Fibroblast of mammary gland (primary cell): ENCODE measurements at places on chromosomes 12 and 14.

DNA sequence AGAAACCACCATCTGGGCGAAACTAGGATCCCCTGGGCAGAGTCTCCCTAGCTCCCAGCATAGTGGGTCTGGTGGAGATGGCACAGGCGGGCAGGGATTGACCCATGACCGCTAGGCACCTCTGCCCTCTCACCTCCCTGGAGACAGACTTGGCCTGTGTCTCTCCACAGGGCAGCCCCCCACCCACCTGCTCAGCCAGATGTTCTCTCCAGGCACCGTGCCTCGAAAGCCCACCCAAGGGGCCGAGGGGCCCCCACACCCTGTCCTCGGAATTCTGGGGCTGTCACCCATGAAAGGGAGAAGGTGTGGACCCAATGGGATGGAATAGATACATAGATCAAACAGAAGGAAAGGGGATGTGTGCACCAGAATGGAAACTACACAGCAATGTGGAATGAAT, 229.1 kb upstream of the RTL1 start:
- no peak for DNase-seq

- no peak for DNase-seq
Observed at GRCh38 chr12:2940564-2940963, 18.6 kb upstream of the TEAD4 start.

DNA sequence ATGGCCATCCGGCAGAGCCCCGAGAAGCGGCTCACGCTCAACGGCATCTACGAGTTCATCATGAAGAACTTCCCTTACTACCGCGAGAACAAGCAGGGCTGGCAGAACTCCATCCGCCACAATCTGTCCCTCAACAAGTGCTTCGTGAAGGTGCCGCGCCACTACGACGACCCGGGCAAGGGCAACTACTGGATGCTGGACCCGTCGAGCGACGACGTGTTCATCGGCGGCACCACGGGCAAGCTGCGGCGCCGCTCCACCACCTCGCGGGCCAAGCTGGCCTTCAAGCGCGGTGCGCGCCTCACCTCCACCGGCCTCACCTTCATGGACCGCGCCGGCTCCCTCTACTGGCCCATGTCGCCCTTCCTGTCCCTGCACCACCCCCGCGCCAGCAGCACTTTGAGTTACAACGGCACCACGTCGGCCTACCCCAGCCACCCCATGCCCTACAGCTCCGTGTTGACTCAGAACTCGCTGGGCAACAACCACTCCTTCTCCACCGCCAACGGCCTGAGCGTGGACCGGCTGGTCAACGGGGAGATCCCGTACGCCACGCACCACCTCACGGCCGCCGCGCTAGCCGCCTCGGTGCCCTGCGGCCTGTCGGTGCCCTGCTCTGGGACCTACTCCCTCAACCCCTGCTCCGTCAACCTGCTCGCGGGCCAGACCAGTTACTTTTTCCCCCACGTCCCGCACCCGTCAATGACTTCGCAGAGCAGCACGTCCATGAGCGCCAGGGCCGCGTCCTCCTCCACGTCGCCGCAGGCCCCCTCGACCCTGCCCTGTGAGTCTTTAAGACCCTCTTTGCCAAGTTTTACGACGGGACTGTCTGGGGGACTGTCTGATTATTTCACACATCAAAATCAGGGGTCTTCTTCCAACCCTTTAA, 1.5 kb downstream of the FOXG1 start:
- DNase-seq, result no peak

DNA sequence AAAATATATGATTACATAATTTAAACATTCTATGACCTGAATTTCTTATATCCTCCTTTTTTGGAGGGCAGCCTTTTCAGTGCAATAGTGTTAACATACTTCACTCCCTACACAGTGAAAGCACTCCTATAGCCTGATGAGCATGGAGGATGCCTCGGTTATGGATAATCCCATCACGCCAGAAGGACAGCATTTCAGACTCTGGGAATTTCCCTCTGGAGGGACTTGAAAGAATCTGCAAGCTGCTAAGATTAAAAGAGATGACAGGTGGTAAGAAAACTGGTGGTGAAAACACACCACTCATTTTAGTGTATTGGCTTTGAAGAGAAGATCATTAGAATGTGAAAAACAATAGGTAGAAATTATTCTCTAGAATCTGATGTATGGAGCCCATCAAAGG, 99.3 kb upstream of the LMNTD1 start:
- DNase-seq, result no peak

GRCh38 chr12:65313719-65314317, 35.3 kb downstream of the MSRB3 start:
- peak; percentile 57 for DNase-seq

DNA sequence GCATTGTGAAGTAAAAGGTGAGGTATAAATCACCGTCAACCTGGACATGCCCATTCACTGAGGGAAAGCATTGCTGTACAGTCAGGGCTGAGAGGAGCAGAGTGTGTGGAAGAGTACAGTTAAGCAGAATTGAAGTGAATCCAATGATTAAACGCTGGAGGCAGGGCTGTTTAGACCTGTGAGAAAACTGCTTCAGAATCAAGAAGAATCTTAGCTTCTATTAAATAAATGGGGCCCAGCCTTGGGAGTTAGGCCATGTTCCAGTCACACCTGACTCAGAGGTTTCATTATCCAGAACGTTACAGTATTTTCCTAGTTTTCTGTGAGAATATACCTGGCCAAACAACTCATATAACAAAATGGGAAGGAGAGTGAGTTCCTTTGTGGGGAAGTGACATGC, 86.9 kb downstream of the ATP23 start:
- DNase-seq, result no peak

DNA sequence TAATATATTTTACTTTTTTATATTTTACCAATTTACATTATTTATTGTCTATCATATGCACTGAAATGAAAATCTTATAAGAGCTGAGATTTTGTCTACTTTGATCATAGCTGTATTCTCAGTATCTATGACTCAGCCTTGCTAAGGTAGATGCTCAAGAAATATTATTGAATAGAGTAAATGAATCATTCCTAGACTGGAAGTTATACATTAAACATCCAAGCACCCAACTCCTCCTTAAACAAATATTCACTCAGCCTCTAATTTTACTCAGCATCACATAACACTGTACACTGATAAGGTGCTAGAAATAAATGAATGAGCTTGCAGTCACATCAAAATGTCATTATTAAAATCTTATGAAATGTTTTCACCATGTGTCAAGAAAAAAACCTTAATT, 1424.9 kb downstream of the LRFN5 start:
- no peak for DNase-seq

DNA sequence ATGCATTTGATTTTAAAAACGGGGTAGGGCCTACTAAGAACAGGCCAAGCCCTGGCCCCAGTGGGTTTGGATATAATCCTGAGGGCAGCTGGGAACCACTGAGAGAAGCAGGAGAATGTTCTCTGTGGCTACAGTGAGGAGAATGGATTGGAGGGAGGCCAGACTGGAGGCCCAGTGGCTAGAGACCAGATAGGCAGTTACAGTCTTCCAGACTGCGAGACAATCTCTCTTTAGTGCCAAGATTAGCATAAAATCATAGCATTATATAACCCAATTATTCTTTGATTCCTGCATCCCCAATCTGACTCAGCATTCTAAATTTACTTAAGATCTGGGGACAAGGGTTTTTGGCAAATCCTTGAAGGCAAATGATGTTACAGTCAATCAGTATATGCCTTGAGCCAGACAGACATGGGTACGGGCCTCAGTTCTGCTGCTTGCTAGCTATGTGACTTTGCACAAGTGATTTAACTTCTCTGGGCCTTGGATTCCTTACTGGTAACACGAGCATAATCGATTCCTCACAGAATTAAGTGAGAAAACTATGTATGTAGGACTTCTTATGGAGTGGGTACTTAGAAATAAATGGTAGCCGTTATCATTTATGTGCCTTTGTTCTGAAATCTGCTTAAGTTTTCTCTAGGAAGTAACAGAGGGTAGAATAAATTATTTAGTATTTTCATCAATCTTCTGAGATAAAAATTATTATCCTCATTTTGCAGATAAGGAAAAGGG, 18.3 kb downstream of the NINJ2 start:
- DNase-seq, result peak; percentile 36

DNA sequence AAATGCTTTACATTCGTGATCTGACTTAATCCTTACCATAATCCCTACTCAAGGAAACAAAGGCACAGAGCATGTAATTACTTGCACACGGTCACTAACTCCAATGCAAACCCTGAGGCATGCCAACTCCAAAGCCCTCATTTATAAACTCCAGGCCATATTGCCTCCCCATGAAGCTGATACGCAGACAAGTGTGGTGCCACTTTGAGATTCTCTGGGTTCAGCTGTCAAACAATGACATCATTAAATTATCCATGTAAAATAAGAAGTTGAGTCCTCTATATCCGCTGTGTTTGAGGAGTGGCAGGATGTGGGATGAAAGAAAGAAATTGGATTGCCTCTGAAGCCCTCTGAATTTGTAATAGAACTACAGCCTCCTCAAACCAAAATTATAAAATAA, 62.8 kb downstream of the ANO4 start:
- no peak for DNase-seq

DNA sequence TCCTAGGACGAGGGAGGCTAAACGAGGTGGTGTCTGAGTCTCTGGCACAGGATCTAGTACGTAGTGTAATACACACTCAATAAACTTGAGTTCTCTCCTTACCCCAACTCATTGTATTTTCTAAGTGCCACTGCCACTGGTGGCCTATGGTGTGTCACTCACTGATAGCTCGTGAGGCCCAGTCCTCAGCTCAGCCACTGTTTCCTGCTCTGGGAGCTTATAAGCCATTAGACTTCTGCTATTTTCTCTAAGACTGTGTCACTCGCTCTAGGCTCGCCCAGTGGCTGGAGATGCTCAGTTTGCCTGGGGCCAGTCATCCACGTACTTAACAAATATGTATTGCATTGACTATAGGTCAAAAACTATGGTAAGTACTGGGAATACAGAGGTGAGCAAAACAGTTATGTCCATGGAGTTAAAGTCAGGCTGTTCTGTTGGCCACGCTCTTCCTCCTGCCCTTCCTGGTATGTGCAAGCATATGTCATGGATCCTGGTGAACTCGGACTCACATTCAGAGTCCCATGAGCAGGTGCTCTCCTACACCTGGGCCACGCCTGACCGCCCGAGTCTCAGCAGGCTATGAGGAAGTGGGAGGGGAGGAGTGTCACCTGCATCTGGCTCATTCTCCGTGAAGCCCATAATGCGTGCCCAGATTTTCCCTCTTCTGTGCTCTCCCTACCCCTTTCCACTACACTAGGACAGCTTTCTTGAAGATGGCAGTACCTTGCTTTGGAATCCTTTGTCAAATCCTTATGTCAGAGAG, 41.6 kb downstream of the DEGS2 start:
- DNase-seq, result no peak

DNA sequence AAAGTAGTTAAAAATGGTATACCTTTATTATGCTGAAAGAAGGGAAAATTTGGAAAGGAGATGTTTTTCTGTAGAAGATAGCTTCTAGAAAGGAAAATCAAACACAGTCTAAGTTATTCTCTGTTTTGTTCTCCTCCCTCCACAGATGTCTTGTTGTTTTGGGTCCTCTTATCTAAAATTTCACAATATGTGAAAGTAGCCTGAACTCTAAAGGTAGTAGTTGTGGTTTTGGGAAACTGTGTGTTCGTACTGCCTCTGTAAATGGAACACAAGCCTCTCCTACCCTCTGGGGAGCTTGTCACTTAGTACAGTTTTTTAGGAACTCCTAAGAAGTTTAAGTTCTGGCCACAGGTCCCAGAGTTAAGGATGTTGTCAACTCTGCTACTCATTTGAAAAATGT, 112.6 kb downstream of the CRADD start:
- DNase-seq, result no peak

DNA sequence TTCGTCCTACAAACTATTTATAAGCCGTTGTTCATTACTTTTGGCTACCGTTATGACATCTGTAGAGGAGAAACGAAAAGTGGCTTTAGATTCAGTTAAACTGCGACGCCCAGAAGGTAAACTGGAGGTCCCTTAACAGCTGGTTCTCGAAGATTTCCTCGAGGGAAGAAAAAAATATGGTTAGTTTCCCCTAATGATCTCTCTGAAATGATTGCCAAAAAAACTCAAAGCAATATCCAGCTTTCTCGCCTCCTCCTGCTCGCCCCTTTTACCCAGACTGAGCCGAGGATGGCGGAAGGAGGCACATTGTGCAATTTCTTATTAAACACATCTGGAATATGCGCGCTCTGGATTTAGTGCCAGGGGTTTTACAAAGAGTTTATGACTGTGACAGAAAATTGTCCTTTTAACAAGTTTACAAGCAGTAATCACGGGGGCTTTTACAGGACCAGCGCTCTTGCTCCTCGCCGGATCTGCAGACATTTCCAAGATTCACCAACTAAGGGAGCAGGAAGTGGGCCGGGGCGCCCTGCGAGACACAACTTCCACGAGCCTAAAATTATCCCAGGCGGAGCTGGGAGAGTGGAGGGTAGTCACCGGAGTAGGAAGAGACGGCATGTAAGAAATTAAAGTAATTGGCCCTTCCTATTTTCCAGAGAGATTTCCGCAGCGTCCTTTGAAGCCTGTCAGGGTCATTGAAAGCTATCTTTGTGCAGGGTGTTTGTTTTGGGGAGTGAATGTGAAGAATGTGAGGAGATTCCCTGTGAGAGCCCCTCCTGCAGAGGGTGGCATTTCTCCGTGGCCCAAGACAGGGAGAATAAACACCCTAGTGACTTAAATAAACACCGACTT, 5.6 kb downstream of the SIX1 start:
- DNase-seq, result peak; percentile 66

DNA sequence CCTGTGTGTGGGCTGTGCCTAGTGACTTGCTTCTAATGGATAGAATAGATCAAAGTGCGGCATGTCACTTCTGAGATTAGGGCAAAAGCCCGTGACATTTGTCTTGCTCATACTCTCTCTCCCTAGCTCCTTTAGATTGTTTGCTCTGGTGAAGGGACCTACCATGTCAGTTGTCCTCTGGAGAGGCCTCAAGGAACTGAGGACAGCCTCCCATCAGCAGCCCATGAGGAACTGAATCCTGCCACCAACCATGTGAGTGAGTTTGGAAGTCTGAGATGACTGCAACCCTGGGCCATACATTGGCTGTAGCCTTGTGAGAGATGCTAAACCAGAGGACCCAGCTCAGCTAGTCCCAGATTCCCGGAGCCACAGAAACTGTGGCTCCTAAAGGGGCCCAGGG, 101.6 kb upstream of the ESRRB start:
- no peak for DNase-seq

DNA sequence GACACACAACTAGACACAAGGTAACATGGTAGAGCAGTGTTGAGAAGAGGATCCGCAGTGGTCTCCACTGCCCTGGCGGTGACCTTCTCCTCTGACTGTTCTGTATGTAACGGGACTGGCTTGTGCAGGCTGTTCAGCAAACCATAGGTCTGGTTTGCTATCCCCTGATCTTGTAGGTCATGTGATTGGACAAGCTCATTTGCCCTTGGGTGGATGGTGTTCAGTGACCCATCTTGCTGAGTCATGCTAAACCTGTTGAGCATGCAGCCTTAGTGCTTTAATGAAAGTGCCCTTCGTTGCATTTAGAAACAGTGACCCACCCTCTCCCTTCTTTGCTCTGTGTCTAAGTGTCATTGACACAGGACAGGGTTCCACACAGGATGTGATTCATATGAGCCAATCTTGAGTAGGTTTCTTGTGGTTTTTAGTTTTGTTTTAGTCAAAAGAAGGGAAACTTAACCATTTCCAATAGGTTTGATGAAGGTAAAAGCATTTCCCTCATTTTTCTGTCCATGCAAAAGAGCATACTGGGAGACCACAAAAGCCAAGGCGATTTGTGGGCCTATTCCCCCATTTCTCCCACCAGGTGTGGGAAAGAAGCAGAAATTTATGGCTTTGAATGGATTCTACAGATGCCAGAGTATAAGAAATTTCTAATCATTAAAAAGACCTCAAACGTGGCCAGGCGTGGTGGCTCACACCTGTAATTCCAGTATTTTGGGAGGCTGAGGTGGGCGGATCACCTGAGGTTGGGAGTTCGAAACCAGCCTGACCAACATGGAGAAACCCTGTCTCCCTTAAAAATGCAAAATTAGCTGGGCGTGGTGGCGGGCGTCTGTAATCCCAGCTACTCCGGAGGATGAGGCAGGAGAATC, 32.6 kb upstream of the HIF1A start:
- DNase-seq, result peak; percentile 82
